ENCODE measurements at places on chromosomes 2 and 18.

DNA sequence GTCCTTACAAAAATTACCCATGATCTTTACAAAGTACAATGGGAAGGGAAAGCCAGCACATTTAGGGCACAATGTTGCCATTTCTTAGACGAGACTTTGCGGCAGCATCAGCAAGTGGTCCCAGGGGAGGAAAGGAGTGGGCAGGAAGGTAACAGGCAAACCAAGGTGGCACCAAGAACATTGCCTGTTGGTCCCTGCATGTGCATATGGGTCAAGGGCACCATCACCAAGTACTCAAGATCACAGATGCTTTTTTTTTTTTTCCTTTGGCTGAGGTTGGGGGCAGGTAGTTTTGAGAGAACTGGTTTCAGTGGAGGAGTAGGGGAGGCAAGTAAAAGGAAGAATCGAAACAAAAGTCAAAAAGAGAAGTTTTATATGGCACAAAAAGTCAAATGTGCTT, 752 bp upstream of the CYTIP start:
- DNase-seq = peak; percentile 58

GRCh38 chr18:63025251-63026090, 294.1 kb downstream of the BCL2 start:
- no peak for DNase-seq

DNA sequence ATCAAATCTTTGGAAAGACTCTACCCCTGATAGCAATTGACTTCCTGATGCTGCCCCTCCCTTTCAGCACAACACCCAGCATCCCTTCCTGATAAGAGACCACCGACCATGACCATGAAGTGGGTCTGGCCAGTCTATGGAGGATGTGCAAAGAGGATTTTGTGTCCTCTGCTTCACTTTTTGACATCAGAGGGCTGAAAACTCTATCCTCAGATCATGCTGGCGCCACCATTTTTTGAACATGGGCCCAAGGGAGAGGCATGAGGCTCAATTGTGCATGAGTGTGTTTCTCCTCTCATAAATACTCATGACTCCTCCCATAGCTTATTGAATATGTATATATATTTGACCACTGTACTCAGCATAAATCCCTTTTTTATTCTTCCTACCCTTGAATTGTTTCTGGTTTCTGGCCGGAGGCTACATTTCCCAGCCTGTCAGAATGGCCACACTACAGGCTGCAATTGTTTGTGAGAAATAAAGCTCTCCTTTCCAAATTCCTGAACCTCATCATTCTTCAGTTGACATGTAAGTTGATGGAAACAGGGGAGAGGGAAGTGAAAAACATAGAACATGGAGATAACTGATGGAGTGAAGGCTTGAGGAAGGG, 314.1 kb downstream of the MYCN start:
- DNase-seq = no peak

DNA sequence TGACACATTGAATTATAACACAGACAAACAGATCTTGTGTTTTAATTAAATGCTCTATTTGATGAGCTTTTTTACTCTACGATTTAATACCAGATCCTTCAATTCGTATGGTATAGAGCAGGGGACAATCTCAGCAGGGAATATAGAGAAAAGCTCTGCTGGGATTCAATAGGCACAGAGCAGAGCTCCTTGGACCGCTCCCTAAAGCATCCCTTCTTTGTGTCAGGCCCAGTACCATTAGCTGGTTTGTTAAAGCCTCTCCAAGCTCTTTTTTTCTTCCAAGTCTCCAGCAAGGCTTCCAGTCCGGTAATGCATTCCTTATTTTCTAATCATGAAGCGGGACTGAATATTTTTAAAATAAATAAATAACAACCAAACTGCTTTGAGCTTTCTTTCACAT, 466.0 kb downstream of the NR4A2 start:
- DNase-seq = no peak

DNA sequence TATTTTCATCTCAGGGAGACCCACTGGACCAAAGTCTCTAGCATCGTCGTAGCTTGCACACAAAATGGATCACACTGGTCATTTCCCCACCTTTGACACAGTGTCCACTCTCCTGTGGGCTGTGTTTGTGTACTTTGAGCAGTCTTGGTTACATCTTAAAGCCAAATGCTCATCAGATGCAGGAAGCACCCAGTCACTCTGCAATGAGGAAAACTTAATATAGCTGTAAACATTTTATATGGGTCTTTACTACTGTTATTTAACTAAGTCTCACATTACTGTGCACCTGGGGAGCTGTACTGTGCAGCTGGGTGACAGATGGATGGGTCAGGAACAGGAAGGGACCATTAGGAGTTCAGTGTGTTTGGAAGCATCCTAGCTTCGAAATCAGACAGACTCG, 109.0 kb upstream of the CXCR4 start:
- DNase-seq = no peak

- DNase-seq = no peak
These were observed 73.6 kb upstream of the NCK2 start for GRCh38 chr2:105671156-105671555.

- no peak for DNase-seq
These were observed 76.2 kb downstream of the STK39 start for GRCh38 chr2:168171059-168171762.

DNA sequence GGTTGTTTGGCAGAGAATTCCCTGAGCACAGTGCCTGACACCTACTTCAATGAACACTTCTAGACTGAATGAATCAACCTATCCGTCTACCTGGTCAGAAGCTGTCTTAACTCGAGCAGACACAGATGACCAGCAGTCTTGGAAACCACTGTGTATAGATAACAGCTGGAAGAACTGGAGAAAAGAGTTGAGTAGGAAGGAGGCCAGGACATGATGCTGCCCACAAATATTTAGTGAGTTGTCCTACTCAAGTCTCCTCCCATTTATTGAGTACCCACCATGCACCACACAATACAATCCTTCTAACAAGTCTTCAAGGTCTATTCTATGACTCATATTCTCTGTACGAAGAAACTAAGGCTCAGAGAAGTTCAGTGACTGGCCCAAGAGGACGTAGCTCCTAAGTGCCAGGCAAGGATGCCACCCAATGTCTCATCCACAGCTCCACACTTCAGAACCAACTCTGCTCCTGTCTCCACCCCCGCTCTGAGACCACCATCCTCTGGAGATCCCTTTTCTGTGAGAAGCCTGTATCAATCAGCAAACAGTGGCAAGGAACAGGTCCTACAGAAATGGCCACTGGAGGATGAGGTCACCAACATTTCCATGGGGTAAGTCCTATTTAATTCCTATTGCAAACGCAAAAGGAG, 62.2 kb downstream of the GALNT14 start:
- DNase-seq = no peak

DNA sequence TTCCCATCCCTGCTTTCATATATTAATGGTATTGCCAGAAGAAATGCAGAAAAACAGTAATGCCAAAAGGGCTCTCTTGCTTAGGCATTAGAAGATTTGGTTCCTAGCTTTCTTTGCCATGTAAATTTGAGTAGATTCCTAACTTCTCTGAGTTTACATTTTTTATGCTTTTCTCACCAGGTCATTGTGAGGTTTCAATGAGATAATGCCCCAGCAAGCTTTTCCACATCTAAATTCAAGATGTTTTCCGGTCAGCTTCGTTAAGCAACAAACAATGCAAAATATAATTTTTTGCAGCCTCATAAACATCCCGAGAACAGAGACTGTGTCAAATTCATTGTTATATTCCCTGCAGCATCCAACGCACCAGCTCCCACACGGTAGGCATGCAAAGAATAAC, 44.9 kb downstream of the NCKAP5 start:
- DNase-seq = no peak

DNA sequence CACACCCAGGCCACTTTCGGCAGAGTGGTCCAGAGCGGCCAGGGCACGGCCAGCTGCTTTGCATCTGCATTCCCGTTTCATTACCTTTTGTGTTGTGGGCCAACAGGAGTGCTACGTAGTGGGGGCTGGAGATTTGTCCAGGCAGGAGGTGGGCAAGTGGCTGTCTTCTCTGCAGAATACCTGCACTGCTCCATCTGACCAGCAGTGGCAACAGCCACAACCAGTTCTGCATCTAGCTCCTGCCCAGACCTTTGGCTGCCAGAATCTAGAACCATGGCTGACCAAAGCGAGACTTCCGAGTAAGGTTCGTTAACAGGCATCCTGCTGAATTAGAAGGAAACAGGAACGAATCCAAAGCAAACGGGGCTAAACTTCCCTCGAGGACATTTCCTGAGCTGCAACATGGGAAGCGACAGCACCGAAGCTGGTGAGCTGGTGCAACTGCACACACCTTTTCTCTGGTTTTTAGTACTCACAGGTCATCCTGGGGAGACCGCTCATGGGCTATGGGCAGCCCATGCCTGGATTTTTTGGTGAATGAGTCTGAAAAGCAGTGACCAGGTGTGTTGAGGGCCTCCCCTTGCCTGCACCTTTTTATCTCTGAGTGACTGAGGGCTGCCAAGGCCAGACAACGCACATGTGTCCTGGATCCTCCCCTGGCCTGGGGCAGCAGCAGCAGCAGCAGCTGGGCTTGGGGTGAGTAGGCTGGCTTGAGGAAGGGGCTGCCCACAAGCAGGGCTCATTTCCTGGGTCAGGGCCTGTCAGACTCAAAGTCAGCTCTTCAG, 10.5 kb downstream of the GDF7 start:
- no peak for DNase-seq

GRCh38 chr2:190545093-190545492, 10.6 kb upstream of the NEMP2 start:
- DNase-seq = no peak

- no peak for DNase-seq
These were observed 18.3 kb downstream of the FHL2 start for GRCh38 chr2:105380432-105381100.

DNA sequence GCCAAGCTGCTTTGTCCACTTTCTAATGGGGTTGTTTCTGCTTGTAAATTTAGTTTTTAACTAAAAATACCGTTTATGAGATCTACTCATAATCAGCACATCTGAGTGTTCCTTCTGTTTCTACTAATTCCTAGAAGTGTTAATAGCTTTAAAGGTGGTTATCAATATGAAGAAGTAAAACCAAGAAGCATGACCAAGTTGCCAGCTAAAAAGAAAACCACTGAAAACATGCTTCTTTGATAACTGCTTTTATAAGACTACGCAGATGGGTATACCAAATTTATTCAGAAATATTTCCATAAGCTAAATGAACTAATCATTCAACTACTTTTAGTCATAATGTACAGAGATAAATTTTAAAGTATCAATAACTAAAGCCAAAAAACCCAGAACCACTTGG, 101.8 kb downstream of the C2orf74 start:
- DNase-seq = no peak

- no peak for DNase-seq
These were observed 58.4 kb upstream of the PGAP1 start for GRCh38 chr2:196984903-196985302.

- no peak for DNase-seq
These were observed 269.0 kb downstream of the CDCA7 start for GRCh38 chr2:173623438-173624319.

- DNase-seq = no peak
These were observed 321.5 kb downstream of the RND3 start for GRCh38 chr2:150165988-150166312.

DNA sequence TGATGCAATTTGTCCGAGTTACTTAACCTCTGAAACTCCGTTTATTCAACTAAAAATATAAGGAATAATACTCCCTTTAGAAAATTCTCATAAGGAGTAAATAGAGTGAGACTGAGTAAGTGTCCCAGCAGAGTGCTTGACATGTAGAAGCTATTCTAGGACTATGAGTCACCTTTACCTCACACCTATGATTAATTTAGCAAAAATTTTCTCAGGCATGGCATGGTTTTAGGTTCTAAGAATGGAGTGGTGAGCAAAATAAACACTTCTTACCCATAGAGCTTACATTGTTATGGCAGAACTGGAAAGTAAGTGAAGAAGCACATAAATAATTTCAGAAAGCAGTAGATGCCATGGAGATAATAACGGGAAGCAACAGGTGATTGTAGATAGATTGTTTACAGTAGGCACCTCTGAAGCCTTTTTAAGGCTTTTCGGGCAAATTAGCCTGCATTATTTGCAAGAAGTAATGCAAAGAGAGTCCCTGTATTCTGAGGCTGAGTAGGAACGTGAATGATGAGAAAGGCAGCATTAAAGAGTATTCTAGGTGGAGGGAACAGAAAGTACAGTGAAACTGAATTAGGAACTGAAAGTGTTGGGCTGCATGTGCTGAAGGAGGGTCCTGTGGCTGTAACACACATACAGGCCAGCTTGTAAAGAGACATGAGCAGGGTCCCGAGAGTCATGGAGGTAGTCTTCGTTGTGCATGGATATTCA, 209.2 kb downstream of the ZNF407 start:
- DNase-seq = no peak

- peak; percentile 7 for DNase-seq
These were observed 559 bp downstream of the HOXD1 start for GRCh38 chr2:176188774-176189680.

GRCh38 chr2:216453955-216454614, 41.8 kb downstream of the SMARCAL1 start:
- DNase-seq = no peak

GRCh38 chr2:33978471-33978870, 379.4 kb upstream of the FAM98A start:
- DNase-seq = no peak

DNA sequence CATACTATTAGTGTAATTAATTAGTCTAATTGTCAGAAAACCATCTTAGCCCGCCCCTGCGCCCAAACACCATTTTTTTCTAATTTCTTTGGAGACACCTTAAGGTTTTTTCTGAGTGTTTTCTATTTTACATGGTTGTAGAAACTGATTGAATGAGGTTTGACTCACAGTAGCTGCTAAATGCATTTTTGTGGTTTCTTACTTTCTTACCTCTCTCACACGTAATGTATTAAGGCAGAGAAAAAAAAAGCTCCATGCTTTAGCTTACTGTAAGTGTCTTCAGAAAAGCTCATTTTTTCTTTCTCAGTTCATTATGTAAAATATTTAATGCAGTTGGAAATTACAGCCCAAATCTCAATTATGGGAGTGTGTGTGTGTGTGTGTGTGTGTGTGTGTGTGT, 548.5 kb upstream of the LRRTM4 start:
- no peak for DNase-seq

- DNase-seq = peak; percentile 43
These were observed 66.1 kb downstream of the LRRFIP1 start for GRCh38 chr2:237693291-237693994.

GRCh38 chr2:95082477-95082876, 39.1 kb downstream of the MRPS5 start:
- no peak for DNase-seq

DNA sequence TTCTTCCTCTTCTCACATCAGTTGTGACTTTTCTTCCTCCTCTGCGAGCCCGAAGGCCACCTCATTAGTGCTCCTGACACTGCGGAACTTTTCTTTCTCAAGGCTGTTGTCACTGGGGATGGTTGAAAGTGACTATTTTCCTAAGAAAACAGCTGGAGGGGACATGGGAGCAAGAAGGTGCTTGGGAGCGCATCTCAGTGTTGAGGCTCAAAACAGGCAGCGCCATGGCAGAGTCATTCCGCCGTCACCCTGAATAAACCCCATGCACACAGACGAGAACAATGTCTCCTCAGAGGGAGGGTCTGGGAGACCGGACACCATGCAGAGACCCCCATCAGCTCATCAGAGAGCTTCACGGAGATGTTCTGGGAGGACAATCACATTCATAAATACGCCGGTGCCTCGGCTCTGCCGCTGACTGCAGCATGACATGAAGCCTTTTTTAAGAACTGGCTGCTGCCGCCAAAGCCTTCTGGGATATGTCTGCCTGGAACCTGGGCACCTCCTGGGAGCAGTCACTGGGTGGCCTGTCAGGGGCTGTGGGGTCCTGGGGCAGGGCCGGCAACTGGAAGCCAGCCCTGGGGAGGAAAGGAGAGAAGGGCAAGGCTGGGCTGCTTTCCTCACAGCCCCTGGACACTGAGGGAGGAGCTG, 19.2 kb downstream of the ATOH8 start:
- DNase-seq = no peak
